ENCODE measurements at places on chromosomes 13 and 19.

DNA sequence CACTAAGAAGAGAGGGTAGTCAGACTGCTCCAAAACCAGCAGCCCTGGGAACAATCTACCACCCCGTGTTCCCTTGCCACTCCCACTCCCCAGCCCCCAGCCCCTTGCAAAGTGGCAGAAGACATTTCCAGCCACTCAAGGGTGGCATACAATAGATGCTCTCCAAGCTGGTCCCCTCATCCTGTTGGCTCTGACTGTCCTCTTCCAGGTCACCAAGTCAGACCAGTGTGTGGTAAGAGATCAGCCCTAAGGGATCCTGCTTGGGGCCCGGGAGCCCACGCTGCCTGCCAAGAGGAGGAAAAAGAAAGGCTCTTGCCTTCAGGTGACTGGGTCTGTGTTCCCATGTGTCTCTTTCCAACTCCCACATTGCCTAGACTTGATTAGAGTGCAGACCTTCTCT, 25.0 kb downstream of the SERP2 start:
- no peak for DNase-seq

DNA sequence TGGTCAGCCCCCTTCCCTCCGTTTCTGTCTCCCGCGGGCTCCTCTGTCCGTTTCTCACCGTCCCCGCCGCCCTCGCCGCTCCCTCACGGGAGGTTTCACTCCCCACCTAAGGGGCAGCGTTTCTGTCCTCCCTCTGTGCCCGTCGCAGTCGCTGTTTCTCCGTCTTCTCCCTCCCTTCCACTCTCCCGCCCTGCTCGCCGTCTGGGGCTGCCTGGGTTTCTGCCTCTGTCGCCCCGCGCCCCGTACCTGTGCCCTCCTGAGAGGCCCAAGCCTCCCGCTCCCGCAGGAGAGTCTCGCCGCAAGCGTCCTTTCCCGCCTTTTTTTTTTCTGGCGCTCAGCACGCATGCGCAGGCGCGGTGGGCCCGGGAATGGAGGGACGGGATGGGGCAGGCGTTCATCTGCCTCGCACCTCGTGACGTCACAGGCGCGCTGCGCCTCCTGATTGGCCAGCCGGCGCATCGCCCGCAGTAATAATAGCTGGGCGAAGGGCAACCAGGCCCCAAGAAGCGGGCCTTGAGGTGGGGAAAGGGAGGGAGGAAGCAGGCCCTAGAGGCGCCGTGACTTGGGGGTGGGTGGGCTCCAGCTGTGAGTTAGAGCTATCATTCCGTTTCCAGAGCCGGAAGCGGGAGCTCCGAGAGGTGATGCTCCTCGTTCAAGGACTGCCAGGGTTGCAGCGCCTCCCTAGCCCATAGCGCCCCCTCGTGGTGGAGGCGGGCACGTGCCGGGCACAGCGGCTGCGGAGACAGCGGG, 15.4 kb downstream of the SSC5D start:
- peak; percentile 91 for DNase-seq

DNA sequence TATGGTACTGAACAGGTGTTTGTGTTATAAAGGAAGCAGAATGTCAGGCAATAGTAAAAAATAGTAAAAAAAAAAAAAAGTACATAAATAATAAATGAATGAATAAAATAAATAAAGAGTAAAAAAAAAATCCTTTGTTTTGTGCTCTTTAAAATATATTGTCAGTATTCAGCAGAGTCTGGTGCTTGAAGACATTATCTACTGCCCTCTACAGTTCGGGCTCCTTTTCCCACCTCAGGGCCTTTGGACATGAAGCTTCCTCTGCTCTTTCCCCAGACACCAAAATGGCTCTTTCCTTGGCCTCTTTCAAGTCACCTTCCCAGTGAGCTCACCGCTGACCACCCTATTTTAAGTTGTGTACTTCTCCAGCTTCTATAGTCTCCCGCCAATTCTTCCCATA, 137.5 kb downstream of the TNFRSF19 start:
- no peak for DNase-seq

DNA sequence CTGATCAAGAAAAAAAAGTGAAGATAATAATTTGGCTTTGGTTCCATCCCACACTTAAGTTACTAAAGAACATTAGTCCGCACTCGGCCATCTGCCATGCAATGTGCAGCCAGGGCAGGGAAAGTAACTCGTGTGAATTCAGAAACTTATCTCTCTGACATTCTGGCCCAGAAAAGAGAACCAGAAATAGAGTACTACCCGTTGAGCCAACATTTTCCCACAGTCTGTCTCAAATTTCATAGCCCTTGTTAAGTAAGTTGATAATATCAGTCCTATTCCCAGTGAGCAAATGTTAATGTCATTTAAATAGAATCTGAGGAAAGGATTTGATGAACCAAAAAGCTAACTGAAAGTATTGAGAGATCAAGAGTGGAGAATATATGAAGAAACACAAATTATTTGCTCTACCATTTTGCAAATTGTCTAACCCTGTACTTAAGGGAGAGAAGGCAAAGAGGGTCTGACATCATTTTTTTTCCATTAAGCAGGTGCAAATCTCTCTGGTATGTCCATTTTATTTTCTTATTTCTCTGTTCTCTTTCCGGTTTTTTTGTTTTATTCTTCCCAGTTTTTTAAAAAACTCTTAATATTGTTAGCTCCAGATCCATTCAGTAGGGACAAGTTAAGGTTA, 156.3 kb downstream of the NDFIP2 start:
- no peak for DNase-seq

GRCh38 chr13:65154661-65155447, 2075.3 kb downstream of the PCDH9 start:
- DNase-seq: no peak

DNA sequence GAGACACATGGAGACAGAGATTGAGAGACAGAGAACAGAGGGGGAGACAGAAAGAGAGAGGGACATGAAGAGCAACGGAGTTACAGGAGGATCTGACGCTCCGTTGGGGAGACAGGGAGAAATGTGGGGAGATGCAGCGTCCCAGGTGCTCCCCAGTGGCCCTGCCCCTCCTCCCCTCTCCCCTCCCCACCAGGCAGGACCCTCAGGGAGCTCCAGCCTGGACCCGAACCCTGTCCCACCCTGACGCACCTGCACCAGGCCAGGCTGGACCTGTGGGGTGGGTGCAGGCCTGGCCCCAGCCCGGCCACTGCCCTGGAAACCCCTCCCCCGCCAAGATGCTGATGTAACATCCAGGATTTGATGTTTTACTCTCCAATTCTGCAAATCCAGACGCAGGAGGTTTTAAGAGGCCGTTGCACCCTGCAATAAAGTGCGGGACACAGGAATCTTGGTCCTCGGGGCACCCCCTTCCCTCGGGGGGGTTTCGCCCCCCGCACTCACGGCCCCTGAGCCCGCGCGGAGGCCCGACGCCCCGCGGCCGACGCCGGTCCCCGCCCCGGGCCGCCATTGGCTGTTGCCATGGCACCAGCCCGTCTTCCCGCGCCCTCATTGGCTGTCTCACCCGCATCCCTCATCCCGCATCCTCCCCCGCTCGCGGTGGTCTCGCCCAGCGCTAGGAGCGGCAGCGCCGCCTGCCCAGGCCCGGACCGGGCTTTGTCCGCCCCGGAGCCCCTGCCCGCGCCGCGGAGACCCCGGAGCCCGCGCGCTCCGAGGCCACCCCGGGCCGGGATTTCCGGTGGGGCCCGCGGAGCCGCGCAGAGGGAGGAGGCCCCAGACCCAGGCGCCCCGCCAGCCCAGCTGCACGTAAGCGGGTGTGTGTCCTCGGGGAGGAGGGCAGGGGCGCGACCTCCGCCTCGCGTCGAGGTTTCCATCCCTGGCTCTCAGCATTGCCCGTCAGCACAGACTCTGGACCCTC, at the start of gene APC2:
Gene APC2 (plus strand): TSS at position 655 of the 976 bp plus-strand sequence. CDS start 2,881 bp downstream, outside the sequence.
- no peak for DNase-seq

- no peak for DNase-seq
These were observed 4.0 kb downstream of the CCL25 start for GRCh38 chr19:8056533-8056932.

DNA sequence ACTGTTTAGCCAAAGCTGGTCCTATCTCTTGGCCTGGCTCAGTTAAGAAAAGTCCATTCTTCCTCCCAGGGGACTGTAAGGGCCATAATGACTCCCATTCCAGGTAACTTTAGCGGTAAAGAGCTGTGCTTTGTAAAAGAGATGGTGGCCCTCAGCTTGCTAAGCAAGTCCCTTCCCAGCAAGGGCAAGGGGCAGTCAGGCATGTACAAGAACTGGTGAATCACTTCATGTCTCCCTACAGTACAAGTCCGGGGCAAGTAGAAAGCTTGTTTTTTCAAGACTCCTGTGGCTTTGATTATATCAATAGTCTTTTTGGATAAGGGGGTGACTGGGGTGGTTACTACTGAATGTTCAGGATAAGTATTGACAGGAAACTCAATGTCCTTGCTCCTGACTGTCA, 88.9 kb downstream of the SLC25A15 start:
- DNase-seq: no peak

- no peak for DNase-seq
These were observed 9.6 kb downstream of the PRR22 start for GRCh38 chr19:5774921-5775320.

DNA sequence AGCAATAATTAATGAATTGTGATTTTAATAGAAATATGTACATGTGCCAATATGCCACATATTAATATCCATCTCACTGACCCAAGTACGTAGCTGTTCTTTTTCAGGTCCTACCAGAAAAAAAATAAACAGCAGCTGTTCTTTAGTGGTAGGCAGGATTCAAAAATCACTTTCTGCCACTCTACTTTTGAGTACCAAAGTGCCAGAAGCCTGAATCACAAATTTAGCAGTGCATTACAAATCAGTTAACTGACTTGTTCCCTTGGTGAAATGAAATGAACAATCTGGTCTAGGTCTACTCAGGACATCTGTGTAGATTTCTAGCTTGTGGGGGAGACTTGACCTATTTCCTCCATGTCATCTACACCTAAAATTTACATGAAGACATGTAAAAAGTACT, 775.5 kb upstream of the GPC6 start:
- no peak for DNase-seq

GRCh38 chr13:107395927-107396662, 819.2 kb downstream of the LIG4 start:
- DNase-seq: no peak

DNA sequence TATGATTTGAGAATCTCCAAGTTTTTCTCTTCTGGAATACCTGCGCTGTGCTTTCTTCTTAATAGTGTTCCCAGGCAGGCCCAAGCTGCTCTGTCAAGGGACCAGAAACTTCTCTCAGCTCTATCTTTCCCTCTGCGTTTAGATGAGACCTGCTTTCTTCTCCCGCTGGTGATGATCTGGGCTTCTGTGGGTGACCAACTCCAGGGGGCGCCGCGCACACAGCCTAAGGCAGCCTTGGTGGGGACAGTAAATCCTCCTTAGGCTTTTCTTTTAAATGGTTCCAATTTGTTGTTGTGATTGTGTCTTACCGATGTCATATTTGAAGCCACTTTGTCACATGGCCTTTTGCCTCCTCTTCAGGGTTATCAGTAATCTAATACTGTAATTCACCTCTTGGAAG, 439.4 kb upstream of the KLF12 start:
- DNase-seq: no peak

GRCh38 chr19:6737873-6738786, 750 bp upstream of the GPR108 start:
- peak; percentile 93 for DNase-seq

DNA sequence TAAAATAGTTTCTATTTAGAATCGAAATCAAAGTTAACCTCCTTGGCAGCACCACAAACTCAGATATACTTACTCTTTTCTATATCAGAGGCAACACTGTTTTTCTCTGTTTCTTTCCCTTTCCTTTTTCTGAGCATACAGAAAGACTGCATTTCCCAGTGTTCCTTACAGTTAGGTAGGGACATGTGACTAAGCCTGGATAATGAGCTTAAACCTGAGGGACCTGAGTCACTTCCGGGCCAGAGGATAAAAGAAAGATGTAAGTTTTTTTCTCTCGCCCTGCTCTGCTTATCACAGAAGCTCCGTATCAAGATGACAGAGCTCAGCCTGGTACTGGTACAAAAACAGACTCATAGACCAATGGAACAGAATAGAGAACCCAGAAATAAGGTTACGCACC, 531.9 kb downstream of the KLF12 start:
- no peak for DNase-seq

DNA sequence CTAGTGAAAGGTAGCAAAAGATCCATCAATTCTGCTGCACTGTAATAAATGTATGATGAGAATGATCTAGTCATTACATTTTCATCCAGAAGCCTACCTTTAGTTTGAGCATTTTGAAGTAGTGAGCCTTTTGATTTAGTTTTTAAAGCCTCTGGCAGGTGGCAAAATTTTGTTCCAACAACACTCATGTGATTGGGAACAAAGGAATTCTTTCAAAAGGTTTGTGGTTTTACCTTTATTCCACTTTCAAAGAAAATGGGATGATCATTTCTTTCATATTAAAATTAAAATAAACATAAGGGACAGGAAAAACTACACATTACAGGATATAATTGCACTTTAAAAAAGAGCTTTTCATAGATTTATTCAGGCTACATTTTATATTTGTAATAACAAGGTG, 260.2 kb downstream of the DACH1 start:
- DNase-seq: no peak

DNA sequence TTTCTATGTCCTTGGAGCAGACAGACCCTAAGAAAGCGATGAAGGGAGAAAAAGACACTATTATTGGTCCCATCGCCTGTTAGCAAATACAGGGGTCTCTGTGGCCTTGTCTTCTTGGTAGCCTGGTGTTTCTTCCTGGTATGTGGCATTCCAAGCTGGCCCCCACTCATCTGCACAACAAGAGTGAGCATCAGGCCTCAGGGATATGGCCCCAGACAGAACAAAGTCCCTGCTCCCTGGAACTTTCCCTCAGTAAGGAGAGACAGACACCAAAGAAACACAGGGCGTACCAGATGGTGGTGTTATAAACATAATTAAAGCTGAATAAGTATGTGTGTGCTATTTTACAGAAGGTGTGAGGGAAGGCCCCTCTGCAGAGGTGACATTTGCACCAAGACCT, 48.2 kb upstream of the KPNA3 start:
- DNase-seq: no peak

DNA sequence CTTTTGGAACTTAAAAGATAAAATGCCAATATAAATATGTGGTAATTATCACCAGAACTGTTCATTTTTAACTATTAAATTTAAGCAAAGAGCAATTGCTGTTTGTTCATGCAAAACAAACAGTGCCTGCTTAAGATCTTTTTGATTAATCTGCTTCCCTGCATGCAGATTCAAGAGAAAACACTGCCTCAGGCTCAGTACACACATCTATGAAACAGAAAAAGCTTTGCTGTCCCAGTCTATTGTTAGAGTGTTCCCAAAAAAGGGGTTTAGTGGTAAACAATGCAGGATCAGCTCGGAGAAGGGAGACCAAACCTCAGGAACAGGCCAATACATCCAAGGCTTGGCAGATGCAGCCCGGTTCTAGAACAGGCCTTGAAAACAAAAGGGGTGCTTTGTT, 49.3 kb upstream of the TDRD3 start:
- no peak for DNase-seq

- no peak for DNase-seq
These were observed 10.7 kb downstream of the AP2S1 start for GRCh38 chr19:46839752-46840497.

GRCh38 chr19:46606019-46606418, 4.9 kb downstream of the CALM3 start:
- DNase-seq: no peak

GRCh38 chr13:29459813-29460355, 135.6 kb downstream of the SLC7A1 start:
- no peak for DNase-seq
